ENCODE measurements at places on chromosomes 5 and 9.

DNA sequence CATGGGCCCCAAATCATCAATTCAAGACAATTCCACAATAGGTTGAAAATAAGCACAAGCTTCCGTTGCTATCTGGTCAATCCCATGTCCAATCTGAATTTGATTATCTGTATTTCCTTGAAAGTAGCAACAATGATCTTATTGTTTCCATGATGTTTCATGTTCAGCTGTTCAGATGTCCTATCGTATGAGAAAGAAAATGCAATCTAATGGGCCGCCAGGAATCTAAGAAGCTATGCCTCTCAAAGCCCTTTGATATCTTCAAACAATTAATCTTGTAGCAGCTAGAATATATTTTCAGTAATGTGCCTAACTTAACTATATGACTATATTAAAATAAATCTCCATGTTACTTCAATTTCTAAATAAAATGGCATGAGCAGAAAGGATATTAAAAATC, 32.1 kb upstream of the ALDOB start:
- no peak for DNase-seq

DNA sequence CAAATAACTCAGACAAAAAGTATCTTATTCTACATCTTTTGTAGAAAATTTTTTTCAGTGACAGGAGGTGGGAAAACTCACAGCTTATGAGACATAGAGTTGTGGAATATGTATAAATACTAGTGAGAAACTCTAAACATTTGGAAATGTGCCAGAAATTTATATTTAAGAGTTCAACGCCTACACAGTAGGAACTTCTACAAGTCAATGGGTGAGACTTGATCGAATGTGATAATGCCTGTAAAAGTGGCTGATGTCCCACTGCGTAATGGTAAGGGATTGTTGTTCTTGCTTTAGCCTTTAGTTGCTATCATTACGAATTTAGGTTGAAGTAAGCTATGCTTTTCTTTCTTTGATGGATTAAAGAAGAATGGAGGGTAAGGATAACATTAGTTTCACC, 40.0 kb upstream of the RICTOR start:
- DNase-seq = no peak

DNA sequence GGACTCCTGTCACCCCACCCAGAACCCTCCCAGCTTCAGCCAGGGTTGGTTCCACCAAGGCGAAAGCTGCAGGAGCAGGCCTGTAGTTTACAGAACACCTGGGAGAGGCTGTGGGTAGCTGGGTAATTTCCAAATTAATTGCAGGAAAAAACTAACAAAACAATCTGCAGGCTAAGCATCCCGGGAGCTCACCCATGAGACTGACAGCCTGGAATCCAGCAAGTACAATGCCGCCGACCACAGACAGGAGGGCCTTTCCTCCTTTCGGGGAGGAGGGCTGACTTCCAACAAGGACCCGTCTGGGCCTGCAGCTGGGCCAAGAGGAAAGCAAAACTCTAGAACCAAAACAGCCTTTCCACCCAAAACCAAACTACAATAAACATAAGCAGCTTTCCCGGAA, 10.3 kb downstream of the FOXE1 start:
- DNase-seq = no peak

DNA sequence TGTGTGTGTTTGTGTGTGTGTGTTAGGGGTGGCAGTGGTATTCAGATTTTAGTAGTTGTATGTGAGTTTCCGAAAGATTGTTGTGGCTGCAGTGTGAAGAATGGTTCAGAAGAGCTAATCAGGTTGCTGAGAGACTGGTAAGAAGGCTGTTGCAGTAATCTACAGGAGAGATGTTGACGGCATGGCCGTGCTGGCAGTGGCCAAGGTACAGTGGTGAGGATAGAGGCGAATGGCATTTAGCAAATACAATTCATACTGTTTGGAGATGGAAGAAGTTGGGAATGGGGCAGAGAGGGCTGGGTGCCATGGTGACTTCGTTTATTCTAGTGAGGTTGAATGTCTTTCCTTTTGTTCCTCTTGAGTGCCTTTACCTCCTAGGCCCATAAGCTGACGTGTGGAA, 77.5 kb upstream of the SPATA31D4 start:
- no peak for DNase-seq

GRCh38 chr9:27530915-27531755, 1.5 kb upstream of the MOB3B start:
- DNase-seq = no peak

Data from pancreas (tissue), 10 donors.